ENCODE measurements at places on chromosomes 3 and 15.
A peak's percentile ranks its signal among the peaks of the same experiment; 100 is the strongest.

DNA sequence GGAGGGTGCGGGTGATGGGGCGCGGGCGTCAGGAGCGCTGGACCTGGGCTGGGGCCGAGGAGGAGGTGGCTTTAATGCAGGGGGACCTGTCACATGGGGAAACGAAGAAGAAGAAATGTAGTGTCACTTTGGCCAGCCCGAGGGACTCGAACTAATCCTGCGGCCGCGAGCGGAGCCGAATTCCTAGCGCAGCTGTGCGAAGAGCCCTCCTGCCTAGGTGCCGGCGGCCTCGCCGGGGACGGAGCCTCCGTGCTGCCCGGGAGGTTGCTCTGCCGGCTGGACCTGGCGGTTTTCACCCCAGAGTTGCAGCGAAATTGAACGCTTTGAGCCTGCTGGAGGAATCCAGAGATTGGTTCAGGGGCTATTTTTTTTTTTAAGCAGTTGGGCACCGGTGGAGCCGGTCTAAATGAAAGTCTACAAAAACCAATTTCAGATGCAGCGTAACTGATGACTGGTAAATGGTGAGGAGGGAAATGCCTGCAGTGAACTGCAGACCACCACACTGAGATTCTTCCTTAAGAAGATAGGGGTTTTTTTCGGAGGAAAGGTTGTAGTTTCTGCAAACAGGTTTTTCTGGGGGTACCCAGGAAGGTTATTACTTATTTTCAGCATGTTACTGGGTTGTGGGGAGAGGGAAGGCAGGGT is 662 bp downstream of the TMEM108 start:
- DNase-seq: no peak

GRCh38 chr3:143511174-143511879 is 336.9 kb downstream of the SLC9A9 start:
- no peak for DNase-seq

- no peak for DNase-seq
Observed at GRCh38 chr3:88152841-88153240, 3.1 kb downstream of the C3orf38 start.

DNA sequence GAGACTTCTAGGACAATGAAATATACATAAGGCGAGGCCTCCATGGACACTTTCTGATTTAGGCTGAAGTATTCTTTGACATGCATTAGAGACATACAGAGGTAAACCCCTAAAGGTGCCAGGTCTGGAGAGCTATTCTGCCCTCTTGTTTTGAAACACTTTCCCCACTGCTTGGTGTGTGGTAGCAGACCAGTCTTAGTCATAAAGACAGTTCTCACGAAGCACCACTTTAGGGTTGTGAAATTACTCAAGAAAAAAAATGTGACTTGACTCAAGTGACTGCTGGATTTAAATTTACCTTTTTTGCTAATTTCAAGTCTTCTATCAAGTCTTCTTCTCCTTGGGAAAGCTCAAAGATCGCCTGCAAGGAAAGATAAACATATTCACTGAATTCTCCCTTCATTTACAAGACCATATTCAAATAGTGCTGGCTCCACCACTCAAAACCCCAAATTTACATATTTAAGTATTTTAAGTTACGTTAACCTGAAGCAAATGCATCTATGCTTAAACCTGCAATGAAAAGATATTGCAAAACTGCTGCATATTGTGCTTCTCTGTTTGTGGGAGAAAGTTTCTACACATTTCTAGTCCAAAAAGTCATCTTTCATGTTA is 48.4 kb downstream of the ARHGEF3 start:
- no peak for DNase-seq

DNA sequence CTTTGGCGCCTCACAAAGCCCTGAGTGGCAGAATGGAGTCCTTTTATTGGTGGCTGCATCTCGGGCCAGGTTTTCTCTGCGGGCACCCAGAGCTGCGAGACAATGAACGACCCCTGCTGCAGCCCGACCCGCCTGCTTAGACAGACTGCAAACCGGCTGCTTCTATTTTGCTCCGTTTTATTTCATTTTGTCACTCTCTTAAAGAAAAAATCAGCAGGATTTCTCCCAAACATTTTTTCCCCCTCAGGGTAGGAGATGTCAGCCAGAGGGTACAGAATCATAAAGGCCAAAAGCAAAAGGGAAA is 64.8 kb downstream of the OXNAD1 start:
- no peak for DNase-seq

GRCh38 chr3:78804251-78805037 is 963.4 kb downstream of the ROBO1 start:
- DNase-seq: peak; percentile 4

DNA sequence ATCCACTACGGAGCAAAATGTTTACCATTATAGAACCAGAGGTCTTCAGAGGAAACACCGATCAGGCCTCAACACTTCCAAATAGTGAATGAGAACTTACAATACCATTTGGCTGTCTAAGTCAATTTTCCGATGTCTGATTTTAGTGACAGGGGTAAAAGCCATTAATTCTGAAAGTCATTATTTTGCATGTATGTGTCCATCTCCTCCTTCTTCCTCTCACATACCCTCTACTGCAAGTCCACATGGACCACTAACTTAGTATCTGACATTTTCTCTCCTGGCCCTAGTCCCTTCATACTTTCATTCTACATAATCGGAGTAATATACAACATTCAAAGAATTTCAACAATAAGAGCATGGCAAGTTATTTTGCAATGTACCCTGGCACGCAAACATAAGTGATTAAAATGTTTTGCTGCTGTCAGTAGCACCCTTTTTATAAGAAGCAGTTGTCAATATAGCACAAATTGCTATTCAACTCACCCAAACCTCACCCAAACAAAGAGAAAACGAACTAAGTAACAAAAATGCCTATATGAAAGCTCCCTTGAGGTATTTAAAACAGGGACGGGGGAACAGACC is 1.9 kb downstream of the TOP2B start:
- DNase-seq: no peak

- DNase-seq: no peak
Observed at GRCh38 chr3:147943265-147943945, 534.2 kb downstream of the ZIC1 start.

- DNase-seq: no peak
Observed at GRCh38 chr3:9408546-9408945, 11.1 kb downstream of the SETD5 start.

DNA sequence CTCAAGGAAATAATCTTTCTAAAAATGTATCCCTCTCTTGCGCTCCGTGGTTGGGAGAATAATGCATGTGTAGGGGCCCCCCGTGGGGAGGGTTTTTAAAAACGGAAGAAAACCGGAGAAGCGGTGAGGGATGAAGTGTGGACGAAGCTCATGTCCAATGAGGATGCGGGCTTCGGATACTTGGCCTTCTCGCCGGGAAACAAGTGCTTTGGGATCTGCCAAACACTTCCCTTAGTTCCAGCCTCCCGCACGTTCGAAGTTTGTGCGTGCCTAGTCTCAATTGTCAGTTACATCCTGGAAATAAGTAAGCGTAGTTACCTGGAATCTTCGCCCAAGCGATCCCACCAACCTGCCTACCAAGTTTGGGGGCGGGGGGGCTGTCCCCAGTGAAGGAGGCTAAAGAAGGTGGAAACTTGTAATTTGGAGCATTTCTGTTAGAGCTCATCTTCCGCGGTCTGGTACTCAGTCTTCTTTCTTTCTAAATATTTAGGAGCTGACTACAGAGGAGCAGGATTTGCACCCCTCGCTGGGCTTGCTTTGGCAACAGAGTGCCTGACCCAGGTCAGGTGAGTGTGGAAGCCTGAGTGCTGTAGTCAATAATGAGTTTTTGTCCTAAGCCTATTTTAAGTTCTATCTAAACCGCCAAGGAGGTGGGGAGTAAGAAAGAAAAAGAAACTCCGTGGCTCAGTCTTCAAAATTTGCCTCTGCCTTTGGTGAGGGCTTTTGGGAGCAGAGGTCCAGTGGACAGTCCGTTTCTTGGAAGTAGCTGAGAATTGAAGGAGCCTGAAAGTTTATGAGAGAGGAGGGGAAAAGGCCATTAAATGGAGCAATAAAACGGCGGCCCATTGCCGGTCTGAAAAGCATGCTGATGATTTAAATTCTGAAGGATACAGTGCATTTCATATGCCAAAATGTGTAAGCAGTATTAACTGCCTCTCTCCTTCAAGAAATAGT is 1.1 kb downstream of the ITPR1 start:
- peak; percentile 7 for DNase-seq

DNA sequence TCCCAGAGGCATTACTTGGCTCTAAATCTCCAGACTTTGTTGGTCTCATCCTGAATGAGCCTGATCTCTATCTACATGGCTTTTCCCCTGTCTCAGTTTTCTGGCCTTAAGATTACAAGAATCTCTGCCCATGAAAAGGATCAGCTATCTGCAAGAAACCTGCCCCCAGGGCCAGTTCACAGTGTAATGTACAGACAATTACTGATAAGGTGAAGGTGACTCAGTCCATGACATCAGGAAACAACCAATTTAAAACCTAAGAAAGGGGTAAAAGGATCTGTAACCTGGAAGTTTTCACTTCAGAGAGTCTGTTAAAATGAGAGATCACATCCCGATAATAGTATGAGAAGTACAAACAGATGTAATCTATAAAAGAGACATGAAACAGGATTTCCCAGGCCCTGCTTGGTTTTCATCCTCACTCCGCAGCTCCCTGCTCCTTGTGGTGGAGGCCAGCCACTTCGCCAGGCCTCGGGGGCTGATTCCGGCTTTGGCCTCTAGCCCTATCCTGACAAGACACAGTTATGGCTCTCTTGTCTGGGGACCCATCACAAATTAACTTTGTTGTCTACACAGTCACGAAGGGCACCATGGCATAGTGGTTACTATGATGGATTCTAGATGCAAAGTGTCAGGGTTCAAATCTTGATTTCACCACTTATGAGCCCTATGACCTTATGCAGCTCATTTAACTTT is 136.9 kb downstream of the THSD4 start:
- DNase-seq: peak; percentile 95

- DNase-seq: no peak
Observed at GRCh38 chr3:3918763-3919162, 119.5 kb downstream of the LRRN1 start.

- peak; percentile 7 for DNase-seq
Observed at GRCh38 chr15:53962646-53963561, 15.3 kb upstream of the UNC13C start.

DNA sequence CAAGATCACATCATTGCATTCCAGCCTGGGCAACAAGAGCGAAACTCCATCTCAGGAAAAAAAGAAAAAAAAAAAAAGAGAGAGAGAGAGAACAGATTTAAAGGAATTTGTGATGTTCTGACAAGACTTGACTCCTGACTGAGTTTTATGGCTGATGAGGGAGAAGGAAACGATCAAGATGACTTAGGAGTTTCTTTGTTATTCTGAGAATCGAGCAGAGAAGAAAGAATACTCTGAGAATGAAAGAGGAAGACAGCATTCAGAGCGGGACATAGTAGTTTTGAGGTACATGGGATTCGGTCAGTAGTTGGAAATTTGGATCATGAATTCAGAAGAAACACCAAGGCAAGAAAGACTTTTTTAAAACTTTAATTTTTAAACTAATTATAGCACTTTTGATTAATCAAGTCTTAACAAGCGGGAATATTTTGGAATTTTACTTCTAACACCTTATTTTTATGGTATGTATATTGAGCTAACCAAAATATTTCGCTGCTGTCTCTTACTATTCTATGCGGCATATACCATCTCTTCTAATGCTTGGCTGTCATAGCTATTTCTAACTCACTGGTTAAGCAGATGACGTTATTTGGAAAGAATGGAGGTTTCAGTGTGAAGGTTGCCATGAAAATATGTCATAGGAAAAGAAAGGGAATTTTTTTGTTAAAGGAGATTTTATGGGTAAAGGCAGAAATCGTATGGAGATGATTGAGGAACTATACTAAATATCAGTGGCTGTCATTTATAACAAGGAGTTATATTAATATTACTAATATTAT is 644.1 kb downstream of the RBMS3 start:
- DNase-seq: no peak

DNA sequence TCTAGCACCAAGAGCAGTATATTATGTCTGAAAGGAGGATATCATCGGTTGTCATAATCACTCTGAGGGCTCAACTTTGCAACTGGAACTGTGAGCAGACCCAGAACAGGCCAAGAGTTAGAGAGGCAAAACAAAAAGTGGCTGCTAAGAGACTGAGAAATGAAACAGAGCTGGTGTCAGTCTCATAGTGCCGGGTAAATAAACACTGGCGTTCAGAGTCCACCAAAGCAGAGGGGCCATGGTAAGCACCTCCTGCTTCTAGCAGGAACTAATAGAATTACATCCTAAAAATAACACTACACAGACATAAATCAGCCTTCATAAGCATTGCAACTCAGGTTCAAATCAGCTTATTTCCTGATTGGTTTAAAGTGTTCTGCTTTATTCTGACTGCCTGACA is 10.3 kb upstream of the IL12A start:
- peak; percentile 92 for DNase-seq

DNA sequence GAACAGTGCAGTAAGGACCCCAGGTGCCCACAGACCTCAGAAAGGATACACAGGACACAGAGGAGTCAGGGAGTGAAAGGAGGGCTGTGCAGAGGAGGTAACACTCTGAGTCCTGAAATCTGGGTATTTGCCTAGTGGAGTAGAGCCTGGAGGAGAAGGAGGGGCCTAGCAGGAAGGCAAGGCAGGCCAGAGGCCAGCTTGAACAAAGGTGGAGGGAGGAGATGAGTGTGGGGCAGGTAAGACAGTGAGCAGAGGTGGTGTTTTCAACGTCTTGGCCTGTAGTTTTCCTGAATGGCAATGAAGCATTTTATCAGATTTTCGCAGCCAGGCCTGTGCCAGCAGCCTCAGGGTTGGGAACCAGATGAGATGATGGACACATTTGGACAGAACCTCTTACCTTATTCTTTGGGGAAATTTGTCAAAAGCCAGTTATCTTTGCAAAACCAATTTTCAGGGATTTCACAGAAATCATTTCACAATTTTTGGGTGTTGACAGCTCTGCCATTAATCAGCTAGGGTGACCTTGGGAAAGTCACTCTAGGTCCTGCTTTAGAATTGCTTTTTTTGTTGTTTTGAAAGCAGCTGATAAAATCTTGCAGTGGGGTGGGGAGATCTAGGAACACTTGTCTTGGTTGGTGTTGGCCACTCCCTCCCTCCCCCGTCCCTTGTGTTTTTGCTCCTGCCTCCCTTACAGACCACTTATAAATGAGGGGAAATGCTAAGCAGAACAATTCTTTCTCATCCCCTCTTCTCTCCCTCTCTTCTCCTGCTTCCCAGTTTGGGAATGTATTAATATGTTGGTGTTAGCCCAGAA is 38.4 kb downstream of the SPSB4 start:
- no peak for DNase-seq

- DNase-seq: no peak
Observed at GRCh38 chr3:6125520-6125919, 735.4 kb upstream of the GRM7 start.

- DNase-seq: no peak
Observed at GRCh38 chr3:62143843-62144450, 229.4 kb downstream of the FEZF2 start.

Data from large intestine (tissue), 12 donors.